Uterus (tissue), 4 donors: ENCODE measurements at places on chromosomes 4 and X.

- H3K4me3 ChIP-seq, result no peak overlapping the region
- no peak for DNase-seq
- no peaks in the 10 kb centered on the region for H3K36me3 ChIP-seq
- no peaks in the 10 kb centered on the region for H3K4me1 ChIP-seq
- no peak overlapping the region for H3K27ac ChIP-seq
Observed at GRCh38 chr4:158201876-158202275, 8.4 kb upstream of the TMEM144 start.

DNA sequence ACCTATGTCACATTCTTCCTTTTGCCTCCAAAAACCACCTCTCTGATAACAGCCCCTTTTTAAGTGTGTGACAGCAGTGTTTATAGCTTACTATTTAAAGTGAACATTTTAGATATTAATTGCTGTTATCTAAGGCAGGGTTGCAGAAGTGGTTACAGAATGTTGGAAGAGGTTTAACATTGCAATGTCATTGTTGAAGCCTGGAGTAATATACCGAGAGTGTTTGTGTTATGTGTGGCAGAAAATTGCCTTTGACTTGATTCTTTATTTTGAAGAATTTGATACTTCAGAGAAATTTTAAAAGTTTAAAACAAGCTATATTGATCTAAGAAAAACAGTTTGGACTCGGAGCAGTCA, 37.1 kb downstream of the SMARCAD1 start:
- no peak for DNase-seq
- no peak overlapping the region for H3K4me3 ChIP-seq
- H3K4me1 ChIP-seq, result no peaks in the 10 kb centered on the region
- no peaks in the 10 kb centered on the region for H3K27me3 ChIP-seq
- H3K36me3 ChIP-seq, result no peaks in the 10 kb centered on the region
- H3K27ac ChIP-seq, result no peak overlapping the region

- no peaks in the 10 kb centered on the region for H3K27me3 ChIP-seq
- no peak overlapping the region for H3K27ac ChIP-seq
- DNase-seq, result no peak
- H3K4me1 ChIP-seq, result no peaks in the 10 kb centered on the region
- H3K36me3 ChIP-seq, result no peaks in the 10 kb centered on the region
Observed at GRCh38 chrX:18415386-18415785, 10.0 kb upstream of the CDKL5 start.

DNA sequence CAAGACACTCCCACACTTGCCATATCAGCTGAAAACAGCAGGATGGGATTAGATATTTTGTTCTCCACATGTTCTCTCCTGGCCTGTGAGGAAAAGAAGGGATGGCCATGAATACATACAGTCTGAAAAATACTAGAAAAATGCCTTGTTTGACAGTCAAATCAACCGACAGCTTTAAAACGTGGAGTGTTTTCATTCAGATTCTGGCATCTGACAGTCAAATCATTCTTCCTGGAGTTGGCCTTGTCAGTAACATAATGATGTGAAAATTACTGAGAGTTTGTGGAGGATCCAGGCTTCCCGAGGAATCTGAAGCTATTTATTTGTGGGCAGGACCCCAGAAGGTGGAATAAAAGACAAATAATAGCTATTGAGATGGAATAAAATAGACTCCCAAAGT, 188.2 kb downstream of the LDB2 start:
- H3K4me1 ChIP-seq, result peaks cover 14% of the 10 kb centered on the region
- no peak for DNase-seq
- no peak overlapping the region for H3K27ac ChIP-seq
- no peaks in the 10 kb centered on the region for H3K36me3 ChIP-seq
- H3K27me3 ChIP-seq, result no peaks in the 10 kb centered on the region

DNA sequence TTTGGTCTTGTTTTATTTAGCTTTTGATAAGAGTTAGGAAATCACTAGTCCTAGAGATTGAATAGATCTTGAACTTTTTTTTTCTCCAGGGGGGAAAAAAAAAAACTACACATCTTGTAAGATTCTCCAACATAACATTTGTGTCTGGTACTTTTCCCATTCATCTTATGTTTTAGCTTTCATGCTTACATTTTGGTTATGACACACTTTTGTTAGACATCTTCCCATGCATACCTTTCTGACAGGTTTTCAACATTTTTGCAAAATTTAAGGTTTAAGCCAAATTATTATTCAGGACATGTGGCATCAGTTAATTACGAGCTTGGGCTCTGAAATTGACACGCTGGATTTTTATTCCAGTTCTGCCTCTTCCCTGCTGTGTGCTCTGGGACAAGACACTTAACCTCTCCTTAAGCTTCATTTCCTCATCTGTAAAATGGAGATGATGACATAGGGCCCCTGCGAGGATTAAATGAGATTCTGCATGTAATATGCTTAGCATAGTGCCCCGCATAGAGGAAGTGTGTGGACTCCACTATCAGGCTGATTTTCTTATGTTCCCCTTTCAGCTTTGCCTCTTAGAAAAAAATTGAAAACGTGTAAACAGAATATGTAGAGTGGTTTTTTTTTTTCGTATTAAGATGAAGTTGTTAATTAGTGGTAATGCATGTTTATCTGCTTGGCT, 5.3 kb downstream of the KIT start:
- H3K36me3 ChIP-seq, result no peaks in the 10 kb centered on the region
- H3K27ac ChIP-seq, result no peak overlapping the region
- H3K4me1 ChIP-seq, result no peaks in the 10 kb centered on the region
- DNase-seq, result no peak
- H3K4me3 ChIP-seq, result no peak overlapping the region
- no peaks in the 10 kb centered on the region for H3K27me3 ChIP-seq

GRCh38 chr4:182653596-182653995, 263.6 kb downstream of the DCTD start:
- H3K4me3 ChIP-seq, result no peak overlapping the region
- H3K27ac ChIP-seq, result no peak overlapping the region
- H3K27me3 ChIP-seq, result no peaks in the 10 kb centered on the region

- H3K27me3 ChIP-seq, result no peaks in the 10 kb centered on the region
- no peaks in the 10 kb centered on the region for H3K36me3 ChIP-seq
- no peak for DNase-seq
- peak overlapping the region; percentile 89 for H3K4me3 ChIP-seq
- peaks cover 11% of the 10 kb centered on the region for H3K4me1 ChIP-seq
Observed at GRCh38 chr4:145483514-145483913, 1.9 kb downstream of the SMAD1 start.

DNA sequence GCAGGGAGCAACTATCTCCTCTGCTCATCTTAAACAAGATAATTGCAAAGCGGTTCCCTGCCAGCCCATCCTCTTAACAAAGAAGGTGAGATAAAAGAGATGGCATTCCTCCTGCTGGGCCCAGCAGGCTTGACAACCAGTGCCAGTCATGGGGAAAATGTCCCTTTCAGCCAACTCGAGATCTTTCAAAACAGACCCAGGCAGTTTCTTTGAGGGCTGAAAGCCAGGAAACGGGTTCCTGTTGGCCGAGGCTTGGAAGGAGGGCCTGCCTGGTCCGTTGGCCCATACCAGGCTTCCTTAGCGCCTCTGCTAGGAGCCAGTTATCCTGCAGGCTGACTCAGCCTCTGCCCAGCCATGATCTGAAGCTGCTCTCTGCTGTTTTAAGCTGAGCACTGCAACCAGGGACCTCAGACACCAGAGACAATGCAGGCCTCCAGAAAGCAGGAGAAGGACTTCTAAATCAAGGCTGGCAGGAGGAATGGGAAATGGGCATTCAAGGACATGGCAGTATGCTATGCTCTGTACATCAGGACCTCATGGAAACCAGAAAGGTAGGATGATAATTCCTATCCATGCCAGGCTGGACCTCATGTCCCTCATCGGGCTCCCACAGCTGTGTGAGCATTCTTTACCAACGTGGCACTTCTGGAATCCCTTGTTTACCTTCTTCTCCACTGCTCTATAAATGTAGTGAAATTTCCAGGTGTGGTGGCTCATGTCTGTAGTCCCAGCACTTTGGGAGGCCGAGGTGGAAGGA, 42.4 kb upstream of the SLC2A9 start:
- no peaks in the 10 kb centered on the region for H3K4me1 ChIP-seq
- H3K27me3 ChIP-seq, result no peaks in the 10 kb centered on the region
- H3K4me3 ChIP-seq, result no peak overlapping the region
- peak; percentile 50 for DNase-seq
- peak overlapping the region; percentile 29 for H3K27ac ChIP-seq

- no peaks in the 10 kb centered on the region for H3K27me3 ChIP-seq
- H3K36me3 ChIP-seq, result no peaks in the 10 kb centered on the region
- no peak for DNase-seq
- H3K27ac ChIP-seq, result no peak overlapping the region
Observed at GRCh38 chr4:157837071-157837703, 335.6 kb downstream of the GASK1B start.

DNA sequence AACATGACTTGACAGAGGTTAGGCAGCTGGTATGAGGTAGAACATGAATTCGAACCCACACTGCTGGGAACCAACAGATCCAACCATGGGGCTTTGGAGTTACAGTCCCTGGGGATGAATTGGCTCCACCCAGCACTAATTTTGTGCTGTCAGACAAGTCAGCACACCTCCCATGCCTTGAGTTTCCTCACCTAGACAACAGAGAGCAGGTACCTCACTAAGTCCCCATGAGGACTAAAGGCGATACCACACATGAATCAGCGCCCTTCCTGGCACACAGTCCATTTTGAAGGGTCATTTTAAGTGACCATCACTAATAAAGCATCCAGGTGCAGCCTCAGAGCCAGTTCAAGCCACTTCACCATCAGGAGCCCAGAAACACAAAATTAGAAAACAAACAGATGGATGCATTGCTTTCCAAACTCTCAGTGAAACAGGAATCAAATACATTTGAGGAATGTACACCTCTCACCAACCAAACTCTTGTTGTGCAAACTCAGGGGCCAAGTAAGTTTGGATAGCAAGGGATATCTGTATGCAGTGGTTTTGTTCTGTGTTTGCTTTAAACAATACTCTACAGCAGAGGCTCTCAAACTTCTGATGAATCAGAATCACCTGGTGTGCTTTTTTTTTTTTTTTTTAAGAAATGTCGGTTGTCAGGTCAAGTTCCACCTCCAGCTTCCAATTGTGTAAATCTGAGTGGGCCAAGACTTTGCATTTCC, 10.1 kb downstream of the IDS start:
- no peak overlapping the region for H3K27ac ChIP-seq
- H3K36me3 ChIP-seq, result no peaks in the 10 kb centered on the region
- no peak overlapping the region for H3K4me3 ChIP-seq
- DNase-seq, result no peak

GRCh38 chr4:185752872-185753271, 59.1 kb downstream of the SORBS2 start:
- no peak for DNase-seq
- no peaks in the 10 kb centered on the region for H3K4me1 ChIP-seq
- no peaks in the 10 kb centered on the region for H3K27me3 ChIP-seq
- no peak overlapping the region for H3K27ac ChIP-seq
- no peaks in the 10 kb centered on the region for H3K36me3 ChIP-seq

DNA sequence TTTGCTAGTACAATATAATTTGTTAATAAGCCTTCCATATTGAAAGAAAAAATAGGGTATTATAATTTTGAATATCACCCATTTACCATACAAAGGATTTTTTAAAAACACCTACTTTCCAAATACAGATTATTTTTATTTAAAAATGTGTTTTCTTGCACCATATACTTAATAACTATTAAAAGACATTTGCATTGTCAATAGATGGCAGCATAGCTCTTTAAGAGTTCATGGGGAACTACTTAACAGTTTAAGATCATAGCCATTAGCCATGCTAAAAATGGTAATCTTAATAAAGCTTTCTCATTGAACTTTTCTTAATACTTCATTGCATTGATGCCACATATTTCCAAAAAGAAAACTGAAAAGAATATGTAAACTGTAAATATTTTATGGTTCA, 1995.9 kb downstream of the C4orf33 start:
- no peak for DNase-seq
- H3K27me3 ChIP-seq, result no peaks in the 10 kb centered on the region
- no peaks in the 10 kb centered on the region for H3K36me3 ChIP-seq
- H3K27ac ChIP-seq, result no peak overlapping the region

GRCh38 chr4:40548256-40548655, 81.4 kb downstream of the RBM47 start:
- H3K4me3 ChIP-seq, result no peak overlapping the region
- DNase-seq, result no peak
- H3K4me1 ChIP-seq, result no peaks in the 10 kb centered on the region

DNA sequence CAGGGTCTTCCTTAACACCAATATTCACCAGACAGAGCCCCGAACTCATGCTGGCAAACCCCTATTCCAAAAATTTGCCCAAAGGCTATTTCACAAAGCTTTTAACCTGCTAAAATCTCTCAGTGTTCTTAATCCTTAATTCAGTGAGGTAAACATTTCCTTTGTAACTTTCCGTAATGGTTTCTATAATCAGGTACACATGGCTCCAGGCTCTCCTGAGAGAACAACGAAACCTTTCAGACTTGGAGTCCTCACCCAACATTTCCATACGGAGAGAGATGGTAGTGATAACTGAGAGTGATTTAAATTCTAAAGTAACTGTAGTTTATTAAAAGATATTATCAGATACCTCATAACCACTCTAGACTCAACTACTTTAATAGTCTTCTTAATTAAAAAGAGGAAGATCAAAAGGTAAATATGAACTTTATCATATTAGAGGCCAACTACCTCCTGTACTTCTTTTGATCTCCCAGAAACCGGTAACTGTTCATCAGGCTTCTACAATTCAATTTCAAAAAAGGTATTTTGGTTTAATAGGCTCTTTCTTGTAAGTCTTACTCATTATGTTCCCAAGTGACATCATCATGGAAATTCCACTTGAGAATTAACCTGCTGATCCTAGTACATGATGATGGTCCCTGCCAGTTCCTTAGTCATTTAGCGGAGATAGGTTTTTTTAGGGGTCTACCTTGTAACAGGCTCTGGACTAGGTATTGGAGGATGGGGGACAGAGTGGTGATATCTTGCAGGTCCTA, 91.4 kb upstream of the UCP1 start:
- H3K4me3 ChIP-seq, result no peak overlapping the region
- H3K36me3 ChIP-seq, result no peaks in the 10 kb centered on the region
- no peaks in the 10 kb centered on the region for H3K4me1 ChIP-seq
- H3K27me3 ChIP-seq, result no peaks in the 10 kb centered on the region
- no peak overlapping the region for H3K27ac ChIP-seq
- DNase-seq, result no peak

DNA sequence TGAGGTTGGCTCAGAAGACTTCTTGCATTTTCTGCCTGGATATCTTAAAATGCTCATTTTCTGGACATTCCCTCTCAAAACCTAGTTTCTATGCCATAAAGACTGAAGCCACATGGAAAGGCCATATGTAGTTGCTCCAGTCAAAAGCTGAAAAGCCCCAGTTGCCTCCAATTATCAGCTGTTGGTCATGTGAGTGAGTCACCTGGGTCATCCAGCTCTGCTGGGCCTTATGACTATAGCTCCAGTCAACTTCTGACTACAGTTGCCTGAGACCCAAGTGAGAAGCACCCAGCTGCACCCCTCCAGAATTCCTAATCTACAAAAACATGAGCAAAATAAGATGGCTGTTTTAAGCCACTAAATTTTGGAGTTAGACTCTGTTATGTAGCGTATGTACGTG, 41.9 kb downstream of the HELQ start:
- no peak overlapping the region for H3K27ac ChIP-seq
- H3K4me3 ChIP-seq, result no peak overlapping the region
- H3K4me1 ChIP-seq, result no peaks in the 10 kb centered on the region
- H3K27me3 ChIP-seq, result no peaks in the 10 kb centered on the region
- no peak for DNase-seq
